ENCODE measurements at places on chromosomes 5 and 9.

GRCh38 chr5:140258016-140258415 is 44.9 kb downstream of the PFDN1 start:
- no peak for DNase-seq

- DNase-seq, result no peak
Observed at GRCh38 chr5:89230178-89230577, 347.2 kb upstream of the MEF2C start.

DNA sequence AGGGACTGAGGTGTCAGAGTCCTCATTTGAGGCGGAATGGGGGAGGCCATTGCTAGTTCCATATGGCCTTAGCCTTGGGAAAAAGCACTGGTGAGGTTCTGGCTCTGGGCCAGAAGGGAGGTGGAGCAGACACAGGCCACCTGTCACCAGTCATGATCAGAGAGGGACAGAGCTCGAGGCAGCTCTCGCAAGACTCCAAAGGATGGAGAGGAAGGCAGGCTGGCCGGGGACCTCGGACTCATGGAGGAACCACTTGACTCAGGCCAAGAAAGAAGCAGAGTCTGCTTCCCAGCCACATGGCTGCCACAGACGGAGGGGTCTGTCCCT is 29.2 kb upstream of the NSMF start:
- no peak for DNase-seq

DNA sequence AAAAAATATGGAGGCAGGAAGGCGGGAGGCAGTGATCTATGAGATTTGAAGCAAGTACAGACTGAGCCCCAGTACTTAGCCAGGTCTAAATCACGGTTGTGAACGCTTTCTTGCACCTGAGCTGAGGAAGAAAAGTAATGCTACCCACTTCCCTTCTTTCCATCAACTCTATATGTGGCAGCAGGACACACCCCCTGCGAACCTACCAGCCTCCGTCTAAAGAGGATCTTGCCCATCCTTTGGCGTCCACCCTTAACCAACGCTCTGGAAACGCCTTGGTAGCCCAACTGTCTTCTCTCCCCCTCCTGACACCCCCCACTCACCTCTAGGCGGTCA is 545 bp downstream of the HMGCS1 start:
- DNase-seq, result no peak

GRCh38 chr5:55591686-55592085 is 56.9 kb upstream of the PLPP1 start:
- no peak for DNase-seq
